ENCODE measurements at places on chromosomes 1 and 21.

DNA sequence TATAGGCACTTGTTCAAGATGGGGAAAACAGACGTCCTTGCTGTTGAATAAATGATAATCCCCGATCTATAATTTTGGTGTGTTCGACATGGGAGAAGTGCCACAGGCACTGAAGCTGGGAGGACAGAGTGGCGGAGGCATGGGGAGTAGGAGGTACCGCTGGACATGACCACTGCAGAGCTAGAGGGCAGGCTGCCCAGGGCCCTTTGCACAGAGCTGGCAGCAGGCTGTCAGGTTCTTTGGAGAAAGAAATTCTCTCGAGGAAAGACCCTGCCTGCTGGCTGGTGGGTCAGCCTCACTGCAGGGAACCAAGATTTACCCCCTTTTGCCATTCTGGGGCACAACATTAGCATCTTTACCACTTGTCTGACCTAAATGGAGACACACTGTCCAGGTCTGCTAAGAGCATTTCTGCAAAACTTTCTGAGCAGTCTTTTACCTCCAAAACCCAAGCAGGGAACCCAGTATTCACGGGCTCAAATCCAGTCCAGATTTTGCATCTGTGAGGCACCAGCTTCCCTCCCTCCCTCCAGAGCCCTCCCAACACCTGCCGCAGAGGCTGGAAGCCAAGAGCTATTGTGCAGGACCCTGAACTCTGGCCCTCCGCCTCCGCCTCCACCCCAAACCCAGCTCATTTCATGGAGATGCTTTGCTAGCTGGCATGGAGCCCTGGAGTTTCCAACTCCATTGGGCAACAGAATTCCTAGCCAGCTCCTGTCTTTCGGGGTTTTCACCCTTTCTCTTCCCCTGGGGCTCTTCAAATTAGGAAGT lies 142.3 kb downstream of the PLXNA2 start:
- no peak for DNase-seq

GRCh38 chr1:85316321-85316720 lies 39.9 kb upstream of the BCL10 start:
- DNase-seq = no peak

DNA sequence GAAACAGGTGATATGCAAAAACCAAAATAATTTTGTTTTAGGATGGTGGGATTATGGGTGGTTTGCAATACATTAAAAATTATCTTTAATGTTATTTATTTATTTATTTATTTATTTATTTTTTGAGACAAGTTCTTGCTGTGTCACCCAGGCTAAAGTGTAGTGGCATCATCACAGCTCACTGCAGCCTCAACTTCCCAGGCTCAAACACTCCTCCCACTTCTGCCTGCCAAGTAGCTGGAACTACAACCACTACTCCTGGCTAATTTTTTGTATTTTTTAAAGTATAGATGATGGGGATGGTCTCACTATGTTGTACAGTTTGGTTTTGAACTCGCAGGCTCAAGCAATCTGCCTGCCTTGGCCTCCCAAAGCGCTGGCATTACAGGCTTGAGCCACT lies 6.5 kb upstream of the PYCR2 start:
- no peak for DNase-seq

DNA sequence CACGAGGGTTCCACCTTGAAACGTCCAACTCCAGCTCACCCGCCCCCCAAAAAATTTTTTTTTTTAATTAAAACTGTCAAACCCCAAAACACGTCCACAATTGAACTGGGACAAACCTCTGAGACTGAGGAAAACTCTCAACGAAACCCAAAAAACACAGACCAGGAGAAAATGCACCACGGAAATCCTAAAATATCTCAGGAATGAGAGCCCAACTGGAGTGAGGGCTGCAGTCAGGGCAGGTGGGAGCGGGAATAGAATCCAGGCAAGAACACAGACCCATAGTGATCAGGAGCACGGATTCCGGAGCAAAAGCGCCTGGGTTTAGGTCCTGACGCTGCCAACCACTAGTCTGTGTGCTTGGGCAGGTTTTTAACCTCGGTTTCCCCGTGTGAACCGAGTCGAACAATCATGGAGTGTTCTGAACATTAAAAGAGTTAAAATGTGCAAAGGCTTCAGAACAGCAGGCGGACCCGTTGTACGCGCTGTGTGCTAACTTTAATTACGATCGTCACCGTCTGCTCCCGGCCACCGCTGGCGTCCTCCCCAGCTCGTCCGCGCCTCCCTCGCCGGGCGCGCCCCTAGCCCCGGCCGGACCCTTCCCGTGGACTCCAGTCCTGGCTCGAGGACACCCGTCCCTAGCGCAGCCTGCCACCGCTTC lies 624 bp downstream of the ARHGAP29 start:
- no peak for DNase-seq

DNA sequence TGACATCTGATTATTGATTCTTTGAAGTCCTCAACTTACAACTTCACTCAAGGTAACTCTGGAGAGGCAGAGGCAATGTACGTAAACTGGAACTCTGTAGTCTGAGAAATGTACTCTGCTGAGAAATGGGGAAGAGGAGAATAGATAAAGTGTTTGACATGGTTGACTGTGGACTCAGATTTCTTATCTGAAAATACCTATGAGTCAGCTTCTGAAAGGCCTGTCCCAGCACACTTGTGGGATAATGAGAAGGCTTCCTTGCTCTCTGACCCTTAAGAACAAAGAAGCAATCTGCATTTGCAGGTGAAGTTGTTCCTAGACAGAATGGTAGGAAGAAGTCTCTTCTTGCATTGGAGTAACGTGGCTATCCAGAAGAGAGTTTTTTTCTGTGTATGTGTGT lies 1573.5 kb downstream of the BRINP3 start:
- no peak for DNase-seq

DNA sequence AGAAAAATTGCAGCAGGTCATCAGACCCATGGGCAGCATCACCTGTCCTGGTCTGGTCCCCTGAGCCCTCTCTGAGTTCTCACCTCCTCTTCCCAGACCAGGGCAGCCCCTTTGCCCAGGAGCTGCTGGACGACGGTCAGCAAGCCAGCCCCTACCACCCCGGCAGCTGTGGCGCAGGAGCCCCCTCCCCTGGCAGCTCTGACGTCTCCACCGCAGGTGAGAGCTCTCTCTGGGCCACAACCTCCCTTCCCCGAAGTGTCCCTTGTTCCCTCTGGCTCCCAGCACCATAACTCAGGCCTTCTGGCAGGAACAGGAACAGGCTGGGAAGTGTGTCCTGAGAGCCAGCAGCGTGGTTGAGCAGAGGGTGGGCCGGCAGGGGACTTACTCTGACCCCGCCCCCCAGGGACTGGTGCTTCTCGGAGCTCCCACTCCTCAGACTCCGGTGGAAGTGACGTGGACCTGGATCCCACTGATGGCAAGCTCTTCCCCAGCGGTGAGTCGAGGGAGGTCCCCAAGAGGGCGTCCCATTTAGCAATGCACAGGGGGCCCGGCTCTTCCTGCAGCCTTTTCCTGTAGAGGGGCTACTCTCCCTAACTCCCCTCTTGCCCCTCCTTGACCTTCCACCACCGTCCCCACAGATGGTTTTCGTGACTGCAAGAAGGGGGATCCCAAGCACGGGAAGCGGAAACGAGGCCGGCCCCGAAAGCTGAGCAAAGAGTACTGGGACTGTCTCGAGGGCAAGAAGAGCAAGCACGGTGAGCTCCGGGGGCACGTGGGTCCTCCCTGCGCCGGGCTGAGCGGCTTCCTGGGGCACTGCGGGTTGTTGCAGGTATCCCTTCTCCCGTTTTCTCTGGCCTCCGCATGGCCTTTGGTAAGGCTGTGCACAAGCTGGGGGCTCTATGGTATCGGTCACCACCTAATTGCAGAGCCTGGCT lies 2.4 kb downstream of the ELF3 start:
- no peak for DNase-seq

DNA sequence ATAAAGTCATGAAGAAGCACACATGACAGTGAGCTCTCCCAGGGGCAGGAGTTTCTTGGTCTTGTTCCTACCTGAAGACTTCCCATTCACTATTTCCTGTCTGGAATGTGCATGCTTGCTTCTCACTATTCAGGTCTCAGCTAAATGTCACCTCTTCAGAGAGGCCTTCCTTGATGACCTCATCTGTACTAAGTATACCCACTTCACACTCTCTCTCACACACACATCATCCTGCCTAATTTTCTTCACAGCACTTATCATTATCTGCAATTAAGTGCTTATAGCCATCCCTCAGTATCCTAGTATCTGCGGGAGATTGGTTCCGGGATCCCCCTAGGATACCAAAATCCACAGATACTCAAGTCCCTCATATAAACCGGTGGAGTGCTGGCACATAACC lies 146.4 kb upstream of the IVNS1ABP start:
- no peak for DNase-seq

DNA sequence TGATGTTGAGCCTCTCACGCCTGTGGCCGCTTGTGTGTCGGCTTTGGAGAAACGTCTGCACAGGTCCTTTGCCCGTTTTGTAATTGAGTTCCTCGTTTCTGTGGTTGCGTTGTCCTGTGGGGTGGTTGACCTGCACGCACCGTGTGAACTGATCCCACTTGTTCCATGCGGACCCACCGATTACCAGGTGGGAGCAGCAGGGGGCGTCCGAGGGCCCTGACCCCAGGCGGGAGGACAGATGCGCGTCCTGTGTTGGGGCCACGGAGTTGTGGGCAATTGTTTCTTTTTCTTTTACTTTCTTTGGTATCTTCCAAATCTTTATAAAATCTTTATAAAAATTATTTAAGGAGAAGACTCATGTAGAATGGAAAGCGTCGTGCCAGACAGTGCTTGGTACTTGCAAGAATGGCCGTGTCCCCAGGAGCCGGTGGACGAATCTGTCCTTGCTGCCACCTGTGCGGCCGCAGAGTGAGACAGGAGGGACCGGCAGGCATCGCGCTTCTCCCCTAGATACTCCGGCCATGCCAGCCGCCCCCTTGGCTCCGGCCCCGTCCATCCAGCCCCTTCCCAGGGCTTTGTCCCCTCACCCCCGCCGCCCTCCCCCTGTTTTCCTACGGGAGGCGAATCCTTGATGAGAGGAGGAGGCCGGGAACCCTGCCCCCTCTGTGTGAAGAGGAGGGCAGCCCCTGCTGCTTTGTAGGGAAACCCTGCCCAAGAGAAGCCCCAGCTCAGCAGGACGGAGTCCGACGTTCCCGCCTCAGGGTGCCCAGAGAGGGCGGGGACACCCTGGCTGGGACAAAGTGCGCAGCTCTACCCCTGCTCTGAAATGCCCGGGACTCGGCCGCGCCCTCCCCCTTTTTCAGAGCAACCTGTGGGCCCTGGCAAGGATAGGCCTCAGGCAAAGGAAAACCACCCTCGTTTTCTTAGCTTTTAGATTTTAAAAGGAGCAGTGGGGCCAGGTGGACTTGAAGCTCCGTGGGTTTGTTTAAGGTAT lies 41.7 kb downstream of the PRKCZ start:
- DNase-seq = no peak

DNA sequence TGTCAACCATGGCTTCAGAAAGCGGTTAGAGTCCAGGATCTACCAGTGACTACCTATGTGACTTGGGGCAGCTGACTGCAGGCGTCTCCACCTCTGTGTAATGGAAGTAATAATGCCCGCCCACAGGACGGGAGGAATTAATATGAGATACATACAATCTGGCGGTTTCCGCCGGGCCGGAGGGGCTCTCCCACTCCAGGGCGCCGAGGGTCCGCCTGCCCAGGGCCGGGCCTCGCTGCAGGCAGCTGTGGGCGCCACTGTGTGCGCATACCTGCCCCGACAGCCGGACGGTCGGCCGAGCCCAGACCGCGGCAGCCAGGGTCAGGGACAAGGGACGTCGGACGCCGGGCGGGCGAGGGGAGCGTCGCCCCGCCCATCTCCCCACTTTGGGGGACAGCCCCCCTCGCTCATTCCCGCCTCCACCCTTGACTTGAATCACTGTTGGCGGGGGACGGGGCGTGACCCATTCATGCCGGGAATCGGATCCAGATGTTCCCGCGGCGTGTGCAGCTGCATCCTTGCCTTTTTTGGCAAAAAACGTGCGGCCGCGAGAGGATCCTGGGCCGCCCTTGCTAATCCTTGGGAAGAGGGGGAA lies 6.0 kb upstream of the SF3A3 start:
- DNase-seq = no peak

GRCh38 chr1:97489834-97490233 lies 431.0 kb downstream of the DPYD start:
- no peak for DNase-seq

GRCh38 chr1:36942148-36942547 lies 92.2 kb downstream of the GRIK3 start:
- no peak for DNase-seq

GRCh38 chr1:175252561-175252960 lies 60.0 kb upstream of the KIAA0040 start:
- no peak for DNase-seq

DNA sequence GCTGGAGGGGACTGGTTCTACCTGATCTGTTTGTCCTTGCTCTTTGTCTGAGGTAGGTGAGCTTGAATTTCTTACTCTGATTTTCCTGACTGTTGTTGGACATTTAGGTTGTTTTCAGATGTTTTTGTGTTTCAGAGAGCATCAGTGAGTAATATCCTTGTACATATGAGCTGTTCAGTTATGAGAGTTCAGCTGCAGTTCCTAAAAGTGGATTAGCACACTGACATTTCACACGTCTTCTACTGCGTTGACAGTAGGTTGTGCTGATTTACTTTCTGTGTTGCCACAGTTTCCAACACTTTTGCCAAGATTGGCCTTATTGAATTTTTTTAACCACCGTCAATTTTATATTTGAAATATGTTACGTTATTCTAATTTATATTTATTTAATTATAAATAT lies 27.7 kb downstream of the CXADR start:
- no peak for DNase-seq

- no peak for DNase-seq
Observed at GRCh38 chr1:42466030-42466429, 2.9 kb downstream of the CCDC30 start.

GRCh38 chr1:233735847-233736246 lies 121.9 kb downstream of the KCNK1 start:
- DNase-seq = no peak

GRCh38 chr1:245800901-245801605 lies 646.3 kb downstream of the KIF26B start:
- peak; percentile 73 for DNase-seq

GRCh38 chr1:237041795-237042525 lies at the start of gene RYR2:
RYR2 (plus strand) TSS chr1:237042184; CDS start chr1:237042522, 338 bp downstream.
- DNase-seq = no peak

DNA sequence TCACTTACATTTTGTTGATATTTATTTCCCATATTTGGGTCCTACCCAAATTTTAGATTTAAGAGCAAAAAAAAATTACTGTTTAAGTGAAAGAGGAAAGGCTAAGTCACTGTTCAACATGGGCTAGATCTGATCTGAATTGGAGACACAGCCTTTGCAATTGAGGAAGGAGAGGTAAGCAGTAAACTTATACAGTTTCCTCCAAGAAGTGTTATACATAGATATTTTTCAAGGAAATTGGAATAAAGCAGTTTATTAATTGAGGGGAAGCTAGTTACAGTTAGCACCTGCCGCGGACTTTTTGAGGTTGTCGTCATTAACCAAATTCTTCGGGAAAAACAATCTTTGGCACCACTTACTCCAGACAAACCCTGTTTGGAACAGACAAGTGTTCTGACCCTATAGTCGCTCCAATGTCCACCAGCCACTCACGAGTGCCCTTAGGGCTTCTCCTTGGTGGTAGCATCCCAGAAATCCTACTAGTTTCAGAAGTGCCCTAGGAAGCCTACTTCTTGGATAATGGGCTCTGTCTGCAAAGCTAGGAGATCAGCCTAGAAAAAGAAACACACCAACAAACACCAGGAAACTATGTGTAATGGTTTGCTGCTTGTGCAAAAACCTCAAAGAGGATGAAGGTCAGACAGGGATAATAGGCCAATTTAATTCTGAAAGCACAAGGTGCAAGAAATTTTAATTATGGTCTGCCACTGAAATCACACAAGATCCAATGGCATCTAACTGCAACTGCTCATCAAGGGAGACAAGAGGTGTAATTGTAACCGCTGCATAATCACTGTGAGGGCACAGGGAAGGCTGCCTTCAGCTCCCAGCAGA lies 2.5 kb downstream of the WLS start:
- no peak for DNase-seq

- no peak for DNase-seq
Observed at GRCh38 chr1:160971618-160972056, 17.0 kb upstream of the ITLN2 start.
